ENCODE measurements at places on chromosomes 12 and 14.

DNA sequence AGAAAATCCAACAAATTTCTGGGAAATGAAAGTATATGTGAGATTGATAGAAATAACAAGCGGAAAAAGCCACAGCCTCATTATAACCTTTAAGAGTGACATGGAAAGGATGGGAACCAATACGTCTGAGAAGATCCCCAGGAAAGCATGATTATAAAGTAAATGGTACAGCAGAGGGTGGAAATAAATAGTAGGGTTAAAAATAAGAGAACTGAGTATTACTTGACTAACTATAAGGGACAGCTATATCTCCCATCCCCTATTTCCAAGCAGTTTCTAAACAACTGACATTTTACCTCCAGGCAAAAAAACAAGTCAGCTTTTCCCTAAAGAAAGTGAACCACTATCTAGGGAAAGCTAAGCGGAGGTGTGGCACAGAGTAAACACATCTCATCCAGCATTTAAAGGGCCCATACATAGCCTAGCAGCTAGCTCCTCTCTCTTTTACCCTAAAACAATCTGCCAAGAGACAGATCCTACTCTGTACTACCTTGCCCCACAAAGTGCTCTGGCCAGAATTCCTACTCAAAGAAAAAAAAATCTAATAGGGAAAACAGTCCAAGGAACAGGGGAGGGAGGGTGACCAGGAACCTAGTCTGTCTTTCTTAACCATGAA lies 11.2 kb downstream of the OSBPL8 start:
- DNase-seq: no peak

DNA sequence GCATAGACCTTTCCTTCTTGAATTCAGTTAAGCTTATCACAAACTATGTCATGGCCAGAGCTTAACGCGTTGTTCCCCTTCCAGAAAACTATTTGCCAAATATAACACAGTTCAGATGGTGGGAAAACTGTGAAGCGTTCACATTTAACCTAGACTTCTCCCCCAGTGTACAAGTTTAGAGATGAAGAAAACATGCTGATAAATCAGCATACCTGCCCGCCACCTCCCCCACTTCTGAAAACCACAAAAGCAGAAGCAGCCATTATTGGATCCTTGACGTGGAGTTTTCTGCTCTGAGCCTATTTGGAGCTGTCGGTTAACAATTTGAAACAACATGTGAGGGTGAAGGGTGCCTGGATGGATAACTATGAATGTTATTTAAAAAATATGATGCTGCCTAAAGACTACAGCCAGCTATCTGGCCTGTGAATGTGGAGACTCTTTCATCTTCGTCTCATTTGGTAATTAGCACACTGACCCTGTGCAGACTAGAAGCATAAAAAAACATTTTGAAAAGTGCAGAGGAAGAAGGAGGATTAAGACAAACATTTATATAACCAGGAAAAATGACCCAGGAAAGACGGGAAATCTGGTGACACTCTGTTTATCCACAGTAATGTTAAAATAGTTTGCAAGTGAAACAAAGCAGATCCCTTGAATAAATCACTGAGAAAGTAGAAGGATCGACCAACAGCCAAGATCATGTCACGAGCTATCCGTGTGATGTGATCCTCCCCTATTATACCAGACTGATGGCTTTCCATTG lies 408.2 kb downstream of the AEBP2 start:
- DNase-seq: no peak

- DNase-seq: no peak
These were observed 663.8 kb upstream of the FOXG1 start for GRCh38 chr14:28102814-28103213.

DNA sequence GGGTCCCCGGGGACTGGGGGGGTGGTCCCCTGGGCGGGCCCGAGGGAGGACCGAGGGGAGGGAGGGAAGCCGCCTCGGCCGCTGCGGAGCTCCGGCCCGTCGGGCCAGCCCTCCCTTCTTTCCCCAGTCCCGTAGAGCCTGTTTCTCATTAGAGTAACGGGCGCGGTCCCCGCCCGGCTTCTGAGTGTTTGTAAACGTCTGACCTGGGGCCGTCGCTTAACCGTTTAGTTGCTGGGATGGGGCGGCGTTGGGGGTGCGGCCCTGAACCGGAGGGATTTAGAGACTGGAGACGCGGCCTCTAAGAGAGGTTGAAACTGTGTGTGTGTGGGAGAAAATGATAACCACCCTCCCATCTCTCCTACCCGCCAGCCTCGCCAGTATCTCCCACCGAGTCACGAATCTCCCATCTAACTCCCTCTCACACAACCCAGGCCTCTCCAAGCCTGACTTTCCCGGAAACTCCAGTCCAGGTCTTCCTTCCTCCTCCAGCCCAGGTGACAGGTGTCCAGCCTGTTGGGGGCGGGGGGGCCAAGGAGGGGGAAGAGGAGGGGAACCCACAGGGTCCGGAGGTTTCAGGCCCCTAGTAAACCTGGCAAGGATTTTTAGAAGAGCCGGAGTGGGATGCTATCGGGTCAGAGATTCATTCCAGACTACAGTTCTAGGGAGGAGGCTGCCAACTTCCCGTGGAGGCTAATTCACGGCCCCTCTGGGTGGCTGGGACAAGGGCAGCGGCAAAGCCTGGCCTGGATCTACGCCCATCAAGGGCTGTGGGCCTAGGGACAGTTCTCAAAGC lies 1.1 kb upstream of the NFATC4 start:
- DNase-seq: no peak

GRCh38 chr12:30047516-30048254 lies 263.9 kb upstream of the TMTC1 start:
- no peak for DNase-seq
